ENCODE measurements at places on chromosomes 6 and 20. TPM values are rescaled to one million over a fixed set of nuclear protein-coding genes. Genes with fewer than 3 reads are reported as not detected.

The TBXT gene
- not detected for total RNA-seq

The APOM gene
- 2.9 TPM for total RNA-seq

The PHACTR1 gene
- total RNA-seq = not detected

The LY6G6C gene
- not detected for total RNA-seq

The DUSP15 gene
- total RNA-seq = 1.0 TPM

The TFAP2B gene
- total RNA-seq = not detected

The DNAH8 gene
- not detected for total RNA-seq

The BTN1A1 gene
- not detected for total RNA-seq

The SAMD5 gene
- 0.43 TPM for total RNA-seq

The SYNCRIP gene
- total RNA-seq = 117 TPM

The ENPP3 gene
- not detected for total RNA-seq

The EFCAB8 gene
- total RNA-seq = not detected

The CST2 gene
- total RNA-seq = 0.62 TPM

The HRH3 gene
- total RNA-seq = not detected

The TBPL1 gene
- 24.2 TPM for total RNA-seq

Measured in A549 treated with Hydrocortisone at 1 μM for 4 hours (cell line).